ENCODE measurements at places on chromosomes 5 and 9.
A peak's percentile ranks its signal among the peaks of the same experiment; 100 is the strongest.

GRCh38 chr5:67301285-67301903 is 104.8 kb upstream of the CD180 start:
- peak; percentile 76 for ATAC-seq

DNA sequence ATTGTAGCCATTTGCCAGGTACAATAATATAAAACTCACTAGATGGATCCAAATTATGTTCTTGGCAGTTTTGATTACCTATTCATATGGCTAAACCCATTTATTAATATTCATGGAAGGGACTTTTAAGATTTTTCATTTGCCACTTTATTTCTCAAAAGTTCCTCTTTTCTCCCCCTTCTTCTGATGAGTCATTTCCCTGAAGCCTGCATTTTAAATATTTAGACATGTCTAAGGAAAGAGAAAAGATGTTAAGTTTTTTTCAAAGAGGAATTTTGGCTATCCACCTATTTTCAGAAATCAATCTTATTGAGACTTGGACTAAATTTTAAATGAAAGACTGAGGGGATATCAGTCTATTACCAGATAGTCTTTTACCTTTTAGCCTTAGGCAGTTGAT is 1189.4 kb downstream of the EFNA5 start:
- no peak for ATAC-seq

GRCh38 chr5:31936683-31937082 is 237.4 kb downstream of the GOLPH3 start:
- ATAC-seq = no peak

DNA sequence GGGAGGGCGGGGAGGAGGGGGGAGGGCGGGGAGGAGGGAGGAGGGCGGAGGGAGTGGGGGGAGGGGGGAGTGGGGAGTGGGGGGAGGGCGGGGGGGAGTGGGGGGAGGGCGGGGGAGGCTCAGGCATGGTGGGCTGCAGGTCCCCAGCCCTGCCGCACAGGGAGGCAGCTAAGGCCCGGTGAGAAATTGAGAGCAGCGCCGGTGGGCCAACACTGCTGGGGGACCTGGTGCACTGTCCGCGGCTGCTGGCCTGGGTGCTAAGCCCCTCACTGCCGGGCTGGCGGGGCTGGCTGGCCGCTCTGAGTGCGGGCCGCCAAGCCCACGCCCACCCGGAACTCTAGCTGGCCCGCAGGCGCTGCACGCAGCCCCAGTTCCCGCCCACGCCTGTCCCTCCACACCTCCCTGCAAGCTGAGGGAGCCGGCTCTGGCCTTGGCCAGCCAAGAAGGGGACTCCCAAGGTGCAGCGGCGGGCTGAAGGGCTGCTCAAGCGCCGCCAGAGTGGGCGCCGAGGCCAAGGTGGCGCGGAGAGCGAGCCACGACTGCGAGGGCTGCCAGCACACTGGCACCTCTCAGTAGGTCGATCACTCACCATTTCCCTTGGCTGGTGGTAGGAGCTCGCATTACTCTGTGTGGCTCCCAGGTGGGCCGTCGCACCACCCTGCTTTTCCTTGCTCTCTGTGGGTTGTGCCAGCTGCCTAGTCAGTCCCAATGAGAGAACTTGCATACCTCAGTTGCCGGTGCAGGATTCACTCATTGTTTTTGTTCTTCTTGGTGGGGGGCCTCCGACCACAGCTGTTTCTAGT is 160.2 kb downstream of the CNTLN start:
- ATAC-seq = no peak

DNA sequence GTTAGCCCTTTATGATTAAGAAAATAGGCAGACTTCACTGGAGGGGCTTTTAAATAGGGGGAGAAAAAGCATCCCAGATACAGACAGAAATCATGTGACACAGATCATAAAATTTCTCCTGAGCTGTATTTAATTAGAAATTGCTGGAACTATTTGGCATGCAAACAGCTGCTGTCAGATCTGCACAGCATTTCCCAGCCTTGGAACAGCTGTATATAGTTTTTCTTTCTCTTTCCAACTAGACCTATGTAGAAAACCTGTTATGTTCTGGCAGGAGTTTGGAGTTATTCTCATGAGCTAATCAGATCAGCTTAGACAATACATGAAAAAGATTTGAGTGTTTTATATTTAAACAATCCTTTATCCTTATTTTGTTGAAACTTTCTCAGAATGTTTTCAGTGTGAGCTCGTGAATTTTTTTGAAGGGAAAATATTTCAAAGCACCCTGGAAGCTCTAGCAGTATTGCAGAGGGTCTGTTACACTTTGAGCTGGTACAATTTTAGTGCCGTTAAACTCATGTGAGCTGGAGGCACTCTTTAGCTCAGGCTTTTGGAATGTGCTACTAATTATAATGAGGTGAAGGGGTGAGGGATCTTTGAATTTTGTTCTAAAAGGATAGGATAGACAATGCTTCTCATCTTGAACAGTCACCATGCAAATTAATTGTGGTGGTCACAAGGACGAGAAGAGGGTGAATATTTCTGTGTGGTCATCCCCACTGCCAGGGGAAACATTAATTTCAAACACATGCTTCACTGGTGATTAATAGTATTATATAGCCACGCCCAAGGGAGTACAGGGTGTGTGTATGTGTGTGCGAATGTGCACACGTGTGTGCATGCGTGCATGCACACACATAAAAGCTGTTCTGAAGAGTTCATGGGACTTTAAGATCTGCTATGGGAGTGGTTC is 239.4 kb upstream of the FBXL7 start:
- ATAC-seq = peak; percentile 40

DNA sequence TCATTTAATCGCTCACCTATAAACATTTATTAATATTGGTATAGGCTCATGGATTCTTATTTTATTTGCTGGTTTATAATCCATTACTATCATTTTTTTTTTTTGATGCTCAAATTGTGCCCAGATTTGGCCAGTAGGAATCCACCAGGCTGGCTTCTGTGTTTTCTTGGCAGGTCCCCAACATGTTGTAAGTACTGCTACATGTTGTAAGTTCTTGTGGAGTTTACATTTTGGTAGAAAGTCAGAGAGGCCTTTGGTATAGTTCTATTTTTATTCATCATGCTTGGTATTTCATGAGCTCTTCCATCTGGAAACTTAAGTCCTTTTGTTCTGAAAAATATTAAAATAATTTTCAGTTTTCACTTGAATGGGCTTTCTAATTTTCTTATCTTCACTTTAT is 47.1 kb downstream of the MAT2B start:
- no peak for ATAC-seq

- ATAC-seq = no peak
Observed at GRCh38 chr5:111774525-111774924, 17.5 kb upstream of the NREP start.

- no peak for ATAC-seq
Observed at GRCh38 chr9:98415782-98416181, 160.3 kb upstream of the TBC1D2 start.

- no peak for ATAC-seq
Observed at GRCh38 chr5:146851133-146851532, 27.4 kb downstream of the PPP2R2B start.

DNA sequence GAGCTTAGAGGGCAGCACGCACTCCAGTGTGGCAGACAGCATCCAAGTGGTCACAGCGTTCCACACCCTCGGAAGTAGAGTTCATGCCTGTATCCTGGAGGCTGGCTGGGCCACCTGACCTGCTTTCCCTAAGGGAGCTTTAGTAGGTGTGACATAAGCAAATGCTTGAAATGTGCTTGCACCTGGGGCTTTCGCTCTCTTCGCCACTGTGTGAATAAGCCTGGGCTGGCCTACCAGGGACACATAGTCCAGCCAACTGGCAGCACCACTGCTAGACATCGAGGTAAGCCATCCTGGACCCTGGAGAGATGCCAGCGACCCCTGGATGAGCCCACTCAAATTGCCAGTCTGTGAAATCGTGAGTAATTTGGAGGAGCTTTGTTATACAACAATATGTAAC is 24.9 kb upstream of the IRX4 start:
- no peak for ATAC-seq

- no peak for ATAC-seq
Observed at GRCh38 chr5:145969714-145970092, 33.3 kb downstream of the SH3RF2 start.

GRCh38 chr9:94991961-94992907 is 265.7 kb downstream of the AOPEP start:
- no peak for ATAC-seq

- ATAC-seq = no peak
Observed at GRCh38 chr5:181235689-181236366, 7.9 kb downstream of the RACK1 start.

DNA sequence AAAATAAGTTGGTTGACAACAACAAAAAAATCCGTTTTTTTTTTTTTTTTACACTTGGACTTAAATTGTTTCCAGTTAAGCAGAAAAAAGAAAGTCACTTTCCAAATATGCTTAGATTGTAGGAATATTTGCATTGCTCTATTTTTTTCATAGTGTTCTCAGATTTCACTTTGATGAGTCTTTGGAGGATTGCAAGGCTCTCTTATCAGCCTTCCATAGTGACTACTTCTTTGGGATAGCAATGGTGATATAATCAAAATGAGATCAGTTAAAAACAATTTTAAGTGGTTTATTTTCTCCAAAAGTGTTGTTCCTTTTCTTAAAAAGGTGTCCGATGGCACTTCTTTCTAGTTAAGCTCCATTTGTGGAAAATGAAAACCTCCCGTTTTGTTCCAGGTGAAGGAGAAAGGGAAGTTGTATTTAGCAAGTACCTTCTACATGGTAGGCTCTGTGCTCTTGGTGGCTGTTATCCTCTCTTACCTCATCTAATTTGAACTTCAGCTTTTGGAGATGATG is 3.9 kb downstream of the RASGRF2 start:
- no peak for ATAC-seq

DNA sequence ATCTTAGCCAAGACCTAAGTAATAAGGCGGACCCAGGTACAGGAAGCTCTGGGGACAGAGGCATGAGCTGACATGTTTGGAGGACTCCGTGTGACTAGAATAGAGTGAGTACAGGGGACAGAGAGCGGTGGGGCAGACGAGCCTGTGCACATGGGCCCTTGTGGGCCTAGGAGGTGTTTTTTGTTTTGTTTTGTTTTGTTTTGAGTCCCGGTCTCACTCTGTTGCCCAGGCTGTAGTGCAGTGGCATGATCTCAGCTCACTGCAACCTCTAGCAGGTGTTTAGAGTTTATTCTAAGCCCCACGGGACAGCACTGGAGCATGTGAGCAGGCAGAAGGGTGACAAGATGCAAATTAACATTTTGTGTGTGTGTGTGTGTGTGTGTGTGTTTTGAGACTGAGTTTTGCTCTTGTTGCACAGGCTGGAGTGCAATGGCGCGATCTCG is 3.1 kb upstream of the EEIG1 start:
- ATAC-seq = no peak

Data from motor neuron (in vitro differentiated cells).